ENCODE measurements at places on chromosomes 3 and 15. TPM values are rescaled to one million over a fixed set of nuclear protein-coding genes. Genes with fewer than 3 reads are reported as not detected.

The CCR1 gene
- not detected for total RNA-seq

The CD200R1 gene
- total RNA-seq, result not detected

The DPPA2 gene
- total RNA-seq, result not detected

The HAUS2 gene
- total RNA-seq, result 21.0 TPM

The TEX9 gene
- total RNA-seq, result 4.7 TPM

The FBXW12 gene
- total RNA-seq, result not detected

The SYNPR gene
- not detected for total RNA-seq

The FURIN gene
- total RNA-seq, result 62.0 TPM

The CLN6 gene
- total RNA-seq, result 60.4 TPM

The OR5H15 gene
- not detected for total RNA-seq

The ANKRD63 gene
- total RNA-seq, result 0.40 TPM

The GOLGA8G gene
- total RNA-seq, result not detected

The CNTN4 gene
- total RNA-seq, result not detected

The GPR27 gene
- total RNA-seq, result 3.1 TPM

The SAMMSON gene
- not detected for total RNA-seq

The EPHB1 gene
- total RNA-seq, result 0.23 TPM

The ST8SIA2 gene
- 0.23 TPM for total RNA-seq

The MLF1 gene
- total RNA-seq, result 25.6 TPM

The OIP5 gene
- total RNA-seq, result 13.0 TPM

The PIGX gene
- 29.1 TPM for total RNA-seq

The LTF gene
- not detected for total RNA-seq

The RLBP1 gene
- total RNA-seq, result not detected

The CACNA2D2 gene
- total RNA-seq, result 0.50 TPM

The KNG1 gene
- total RNA-seq, result not detected

The RAB8B gene
- total RNA-seq, result 12.6 TPM

The CSPG4 gene
- total RNA-seq, result 0.13 TPM

The DPH3 gene
- 21.2 TPM for total RNA-seq

The CEP152 gene
- total RNA-seq, result 4.7 TPM

The IP6K1 gene
- total RNA-seq, result 21.8 TPM

The CHRNA5 gene
- total RNA-seq, result 35.1 TPM

The SLC12A1 gene
- not detected for total RNA-seq

The FSTL1 gene
- total RNA-seq, result 76.1 TPM

The SEMA3F gene
- 11.5 TPM for total RNA-seq

The CPNE9 gene
- total RNA-seq, result 0.17 TPM

The ARHGEF26 gene
- 9.1 TPM for total RNA-seq

The PTX3 gene
- 1.0 TPM for total RNA-seq

The MYLK gene
- total RNA-seq, result 16.7 TPM

The CPEB1 gene
- total RNA-seq, result 3.2 TPM

The GOLGA6D gene
- not detected for total RNA-seq

The MUSTN1 gene
- total RNA-seq, result 0.28 TPM

The MELTF gene
- total RNA-seq, result 59.5 TPM

The COLQ gene
- 0.23 TPM for total RNA-seq

The AHSG gene
- 0.11 TPM for total RNA-seq

The ARPIN gene
- 14.3 TPM for total RNA-seq

The NCBP2 gene
- 42.1 TPM for total RNA-seq

The CELF6 gene
- total RNA-seq, result 0.10 TPM

The FBXO40 gene
- total RNA-seq, result not detected

The ITIH1 gene
- not detected for total RNA-seq

The IQCF5 gene
- not detected for total RNA-seq

The RAD18 gene
- 15.6 TPM for total RNA-seq

The SLC28A2 gene
- total RNA-seq, result not detected

The ROPN1B gene
- total RNA-seq, result not detected
